ENCODE measurements at places on chromosomes 4 and X. TPM values are rescaled to one million over a fixed set of nuclear protein-coding genes. Genes with fewer than 3 reads are reported as not detected.
A peak's percentile ranks its signal among the peaks of the same experiment; 100 is the strongest.

DNA sequence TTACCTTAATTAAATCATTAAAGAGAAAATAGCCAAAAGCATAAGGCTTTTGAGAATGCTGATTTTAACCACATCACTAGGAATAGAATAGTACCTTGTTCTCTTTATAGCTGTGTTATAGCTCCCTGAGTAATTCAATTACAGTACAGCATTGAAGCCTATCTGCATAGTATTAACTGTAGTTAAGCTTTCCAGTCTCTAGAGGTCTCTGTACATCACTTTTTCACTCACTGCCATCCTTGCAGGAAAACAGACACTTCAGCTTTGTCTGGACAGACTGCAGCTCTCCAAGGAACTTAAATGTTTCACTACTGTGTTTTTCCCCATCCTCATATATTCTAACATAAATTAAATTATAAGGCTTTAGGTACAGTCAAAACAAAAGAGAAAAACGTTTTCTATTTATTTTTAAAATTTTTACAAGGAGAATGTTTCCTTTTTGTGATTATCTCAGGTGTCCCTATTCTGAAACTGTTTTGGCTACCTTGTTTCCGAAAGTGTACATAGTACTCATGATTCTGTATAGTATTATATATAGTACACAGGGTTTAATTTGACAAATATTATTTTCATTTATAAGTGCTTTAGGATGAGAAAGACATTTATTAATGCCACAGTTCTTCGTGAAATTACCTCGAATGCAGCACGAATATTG, 407.9 kb downstream of the PCDH18 start:
- DNase-seq, result no peak
- peak overlapping the region; percentile 16 for H3K4me3 ChIP-seq
- H3K27ac ChIP-seq, result no peak overlapping the region
- H3K27me3 ChIP-seq, result no peaks in the 10 kb centered on the region
- no peaks in the 10 kb centered on the region for H3K4me1 ChIP-seq

GRCh38 chr4:119942806-119943205, 123.8 kb downstream of the MAD2L1 start:
- no peaks in the 10 kb centered on the region for H3K4me1 ChIP-seq
- H3K4me3 ChIP-seq, result no peak overlapping the region
- DNase-seq, result no peak
- no peaks in the 10 kb centered on the region for H3K27me3 ChIP-seq
- no peak overlapping the region for H3K27ac ChIP-seq

GRCh38 chrX:73831500-73831899, 268.5 kb downstream of the CHIC1 start:
- H3K4me1 ChIP-seq, result no peaks in the 10 kb centered on the region
- no peak overlapping the region for H3K27ac ChIP-seq
- H3K27me3 ChIP-seq, result no peaks in the 10 kb centered on the region

DNA sequence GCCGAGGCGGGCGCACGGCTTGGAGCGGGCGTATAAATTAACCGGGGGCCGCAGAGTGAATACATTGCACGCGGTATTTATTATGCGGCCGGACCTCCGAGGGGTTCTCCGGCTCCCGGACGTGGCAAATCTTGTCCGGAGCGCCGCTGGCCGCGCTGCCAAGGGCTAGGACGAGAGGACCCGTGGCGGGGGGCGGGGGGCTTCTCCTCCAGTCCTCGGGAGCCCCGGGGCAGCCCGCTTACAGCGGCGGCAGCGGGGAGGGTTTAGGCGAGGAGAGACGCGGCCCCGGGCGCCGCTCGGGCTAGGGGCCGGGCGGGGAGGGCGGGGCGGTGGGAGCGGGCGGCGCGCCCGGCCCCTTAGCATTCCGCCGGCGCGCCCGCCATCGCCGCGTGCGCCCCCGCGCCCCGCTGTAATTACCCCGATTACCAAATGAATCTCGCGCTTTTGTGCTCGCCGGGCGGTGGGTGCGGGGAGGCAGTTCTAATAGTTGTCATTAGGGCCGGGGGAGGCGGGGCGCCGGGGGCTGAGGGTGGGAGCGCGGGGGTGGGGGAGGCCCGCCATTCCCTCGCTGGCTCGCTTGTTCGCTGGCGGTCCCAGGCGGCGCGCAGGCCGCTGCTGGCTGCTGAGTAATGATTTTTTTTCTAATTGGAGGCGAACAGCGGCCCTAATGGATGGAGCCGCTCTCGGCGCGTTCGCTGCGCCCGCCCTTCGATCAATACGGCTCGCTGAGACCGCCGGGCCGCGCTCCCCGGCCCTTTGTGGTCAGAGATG, 276.6 kb downstream of the BCOR start:
- no peaks in the 10 kb centered on the region for H3K36me3 ChIP-seq
- DNase-seq, result no peak
- H3K27me3 ChIP-seq, result no peaks in the 10 kb centered on the region
- H3K4me1 ChIP-seq, result peaks cover 17% of the 10 kb centered on the region
- peak overlapping the region; percentile 40 for H3K4me3 ChIP-seq

- H3K27ac ChIP-seq, result no peak overlapping the region
- H3K27me3 ChIP-seq, result no peaks in the 10 kb centered on the region
- no peaks in the 10 kb centered on the region for H3K36me3 ChIP-seq
- no peaks in the 10 kb centered on the region for H3K4me1 ChIP-seq
- DNase-seq, result no peak
Measured at GRCh38 chrX:124690495-124690894, 344.1 kb downstream of the SH2D1A start.

- H3K4me1 ChIP-seq, result no peaks in the 10 kb centered on the region
- H3K4me3 ChIP-seq, result no peak overlapping the region
- H3K27me3 ChIP-seq, result no peaks in the 10 kb centered on the region
- no peaks in the 10 kb centered on the region for H3K36me3 ChIP-seq
Measured at GRCh38 chr4:94489098-94489497, 37.4 kb downstream of the PDLIM5 start.

Gene SCRG1
- total RNA-seq, result not detected

Gene FGB
- 6,080 TPM for total RNA-seq

Gene SH3TC1
- total RNA-seq, result 20.3 TPM

Gene PCDH10
- total RNA-seq, result 0.12 TPM

Gene RNF128
- 47.8 TPM for total RNA-seq
